ENCODE measurements at places on chromosomes 13 and 19.

- no peak for DNase-seq
Measured at GRCh38 chr19:17755977-17756670, 4.8 kb downstream of the FCHO1 start.

- DNase-seq, result peak; percentile 81
Measured at GRCh38 chr13:33119856-33120543, 103.8 kb downstream of the KL start.

GRCh38 chr13:94609196-94609595 lies 7.5 kb downstream of the GPR180 start:
- no peak for DNase-seq

GRCh38 chr13:26012995-26013394 lies 38.8 kb downstream of the SHISA2 start:
- no peak for DNase-seq

DNA sequence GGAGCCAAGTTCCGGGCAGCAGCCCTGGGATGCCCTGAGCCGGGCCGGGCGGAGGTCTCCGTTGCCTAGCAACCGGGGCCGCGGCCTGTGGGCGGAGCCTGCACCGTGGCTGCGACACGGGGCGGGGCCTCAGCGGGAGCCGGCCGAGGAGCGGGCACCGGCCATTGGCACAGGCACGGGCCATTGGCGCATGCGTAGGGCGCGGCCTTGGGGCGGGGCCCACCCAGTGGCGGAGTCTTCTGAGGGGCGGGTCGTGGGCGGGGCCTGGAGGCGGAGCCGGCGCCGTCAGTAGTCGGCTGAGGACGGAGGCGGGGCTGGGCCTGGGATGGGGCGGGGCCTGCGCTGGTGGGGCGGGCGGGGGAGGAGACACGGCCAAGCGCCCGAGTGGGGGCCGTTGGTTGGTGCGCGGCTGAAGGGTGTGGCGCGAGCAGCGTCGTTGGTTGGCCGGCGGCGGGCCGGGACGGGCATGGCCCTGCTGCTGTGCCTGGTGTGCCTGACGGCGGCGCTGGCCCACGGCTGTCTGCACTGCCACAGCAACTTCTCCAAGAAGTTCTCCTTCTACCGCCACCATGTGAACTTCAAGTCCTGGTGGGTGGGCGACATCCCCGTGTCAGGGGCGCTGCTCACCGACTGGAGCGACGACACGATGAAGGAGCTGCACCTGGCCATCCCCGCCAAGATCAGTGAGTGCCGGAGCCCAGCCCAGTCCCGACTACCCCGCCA lies at the start of gene IZUMO4:
IZUMO4 (plus strand) TSS at position 436 of the 723 bp plus-strand sequence; CDS start at position 467, 31 bp downstream.
- peak; percentile 95 for DNase-seq

DNA sequence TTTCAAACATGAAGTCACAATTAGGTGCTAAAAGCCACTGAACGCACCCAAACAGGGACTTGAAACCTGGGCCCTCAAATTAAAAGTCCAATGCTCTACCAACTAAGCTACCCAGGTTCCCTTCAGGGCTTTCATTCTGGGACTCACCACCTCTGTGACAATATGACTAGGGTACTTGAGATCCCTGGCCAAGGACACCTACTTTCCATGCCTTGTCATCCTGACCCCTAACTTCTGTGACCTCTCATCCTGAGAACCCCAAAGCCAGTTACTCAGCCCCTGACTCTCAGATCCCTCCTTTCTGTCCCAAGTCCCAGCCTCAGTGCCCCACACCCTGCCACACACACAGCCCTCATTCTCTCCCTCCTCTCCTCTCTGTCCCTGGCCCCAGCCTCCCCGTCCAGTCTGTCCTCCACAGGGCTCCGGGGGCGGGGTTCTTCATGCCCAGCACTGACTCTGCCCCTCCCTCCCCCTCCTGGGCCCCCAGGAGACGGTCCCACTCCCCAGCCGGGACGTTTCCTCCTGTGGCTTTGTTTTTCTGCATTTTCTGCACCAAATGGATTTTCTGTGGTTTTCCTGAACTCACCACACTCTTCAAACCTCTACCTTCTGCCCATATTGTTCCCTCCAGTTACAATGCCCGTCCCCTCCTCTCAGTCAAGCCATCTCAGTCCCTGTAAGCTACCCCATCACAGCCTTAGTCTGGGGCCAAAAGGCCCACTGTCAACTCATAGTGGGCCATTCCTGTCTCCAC lies 7.0 kb downstream of the RCN3 start:
- DNase-seq, result no peak

DNA sequence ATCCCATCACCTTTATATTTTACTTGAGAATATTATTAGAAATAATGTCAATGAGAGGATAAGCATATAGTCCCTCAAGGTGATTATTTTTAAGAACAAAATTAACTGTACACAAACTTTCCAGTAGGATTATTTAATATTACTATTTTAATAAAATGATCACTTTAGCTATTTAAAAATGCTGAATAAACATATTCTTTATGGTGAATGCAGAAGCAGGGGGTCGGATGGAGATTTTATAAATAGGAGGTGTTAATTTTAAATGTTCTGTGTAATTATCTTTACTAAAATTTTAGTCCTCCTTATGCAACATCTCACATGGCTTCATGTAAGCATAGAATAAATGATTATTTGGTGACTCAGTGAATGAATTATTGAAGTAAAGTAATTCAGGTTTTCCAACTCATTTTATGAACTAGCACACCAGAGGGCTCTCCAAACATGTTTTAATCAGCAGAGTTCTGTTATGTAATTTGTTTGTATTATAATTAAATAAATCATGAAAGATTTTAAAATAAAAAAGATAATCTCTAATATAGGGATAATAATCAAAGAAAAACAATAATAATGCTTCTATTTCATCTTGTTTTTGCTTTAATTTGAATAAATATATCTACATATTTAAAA lies 1635.2 kb downstream of the EFNB2 start:
- DNase-seq, result no peak

DNA sequence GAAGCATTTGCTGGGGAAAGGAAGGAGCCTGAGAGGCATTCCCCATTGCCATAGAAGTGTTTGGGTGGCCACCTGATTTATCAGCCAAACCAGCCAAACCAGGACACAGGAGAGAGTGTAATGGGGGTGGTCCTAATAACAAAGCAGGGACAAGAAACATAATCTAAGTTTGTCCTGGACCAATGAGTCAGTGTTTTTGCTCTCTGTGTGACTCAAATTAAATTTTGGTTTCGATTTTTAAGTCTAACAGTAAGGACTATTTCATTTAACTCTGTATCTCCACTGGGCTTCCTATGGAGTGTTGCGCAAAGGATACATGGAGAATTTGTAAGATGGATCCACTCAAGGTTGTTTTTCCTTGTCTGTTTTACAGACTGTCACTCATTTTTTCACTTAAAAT lies 19.5 kb upstream of the TRPC4 start:
- peak; percentile 17 for DNase-seq

DNA sequence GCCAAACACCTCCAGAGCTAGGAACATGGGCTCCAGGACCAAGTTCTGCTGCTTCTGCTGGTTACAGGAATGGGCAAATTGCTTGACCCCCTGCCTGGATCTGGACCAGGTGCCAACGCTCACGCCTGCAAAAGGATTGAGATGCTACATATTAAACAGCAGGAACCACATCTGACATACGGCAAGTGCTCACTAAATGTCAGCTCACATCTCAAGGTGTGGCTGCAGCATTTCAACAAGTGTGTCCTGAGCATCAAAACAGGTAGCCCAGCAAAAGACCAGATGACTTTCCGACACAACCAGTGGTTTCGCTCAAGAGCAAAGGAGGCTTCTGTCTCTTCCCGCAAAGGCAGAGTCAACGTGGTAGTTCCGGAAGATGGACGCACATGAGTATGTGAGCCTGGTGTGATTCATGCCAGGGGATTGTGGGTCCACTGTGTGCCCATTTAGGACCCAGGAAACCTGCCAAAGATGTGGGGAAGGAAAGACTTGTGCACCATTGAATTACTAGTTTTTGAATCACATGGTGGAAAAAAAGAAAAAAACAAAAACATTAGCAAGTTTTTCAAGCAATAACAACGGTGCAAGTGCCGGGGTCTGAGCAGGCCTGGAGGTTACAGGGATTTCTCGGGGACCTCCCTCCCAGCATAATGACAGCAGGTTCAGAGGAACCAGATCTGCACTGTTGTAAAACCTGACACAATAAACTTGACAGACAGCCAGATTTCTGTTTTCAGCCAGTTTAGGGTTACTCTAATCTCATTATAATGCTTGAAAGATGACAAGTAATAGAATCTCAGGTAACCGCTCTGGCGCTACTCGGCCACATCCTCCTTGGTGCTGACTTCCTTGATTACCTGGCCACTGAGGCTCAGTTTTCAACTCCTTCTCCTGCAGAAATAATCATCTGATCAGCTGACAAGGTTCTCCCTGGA lies 77.9 kb downstream of the SOX1 start:
- DNase-seq, result no peak

- DNase-seq, result no peak
Measured at GRCh38 chr19:15488489-15489226, 9.4 kb upstream of the PGLYRP2 start.

DNA sequence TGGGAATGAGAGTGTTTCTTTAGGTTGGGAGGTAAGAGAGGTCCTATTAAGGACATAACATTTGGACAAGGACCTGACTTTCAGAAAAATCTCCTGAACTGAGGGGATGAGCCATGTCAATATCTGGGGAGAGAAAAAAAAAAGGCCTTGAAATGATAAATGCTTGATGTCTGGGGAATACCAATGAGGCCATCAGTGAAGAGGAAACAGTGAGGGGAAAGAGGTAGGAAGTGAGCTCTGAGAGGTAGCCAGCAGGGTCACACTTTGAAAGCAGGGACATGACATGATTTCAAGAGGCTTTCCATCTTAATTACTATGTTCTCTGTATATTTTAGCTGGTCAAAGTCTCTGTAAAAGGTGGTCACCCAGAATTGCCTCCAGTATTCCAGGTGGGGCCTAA lies 9.9 kb upstream of the UBE2L5 start:
- no peak for DNase-seq

DNA sequence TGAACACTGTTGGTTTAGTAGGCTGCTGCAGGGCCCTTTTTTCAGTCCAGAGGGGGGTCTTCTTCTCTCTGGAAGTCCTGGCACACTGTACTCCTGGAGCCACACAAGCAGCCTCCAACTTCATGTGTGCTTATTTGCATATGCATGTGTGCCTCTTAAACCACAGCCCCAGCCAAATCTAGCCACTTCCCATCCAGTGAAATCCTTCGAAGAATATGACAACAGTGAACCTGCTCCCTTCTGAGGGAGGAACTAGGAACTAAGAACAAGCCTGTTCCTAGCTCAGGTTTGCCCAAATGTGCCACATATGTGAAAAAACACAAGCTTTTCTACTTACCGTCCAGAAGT lies 348.5 kb downstream of the FOXO1 start:
- DNase-seq, result no peak

- DNase-seq, result peak; percentile 35
Measured at GRCh38 chr19:47660435-47660832, 51.5 kb downstream of the BICRA start.

GRCh38 chr13:38180670-38181069 lies 169.0 kb upstream of the UFM1 start:
- DNase-seq, result no peak

GRCh38 chr13:52447815-52448552 lies 2.5 kb downstream of the VPS36 start:
- DNase-seq, result peak; percentile 24

DNA sequence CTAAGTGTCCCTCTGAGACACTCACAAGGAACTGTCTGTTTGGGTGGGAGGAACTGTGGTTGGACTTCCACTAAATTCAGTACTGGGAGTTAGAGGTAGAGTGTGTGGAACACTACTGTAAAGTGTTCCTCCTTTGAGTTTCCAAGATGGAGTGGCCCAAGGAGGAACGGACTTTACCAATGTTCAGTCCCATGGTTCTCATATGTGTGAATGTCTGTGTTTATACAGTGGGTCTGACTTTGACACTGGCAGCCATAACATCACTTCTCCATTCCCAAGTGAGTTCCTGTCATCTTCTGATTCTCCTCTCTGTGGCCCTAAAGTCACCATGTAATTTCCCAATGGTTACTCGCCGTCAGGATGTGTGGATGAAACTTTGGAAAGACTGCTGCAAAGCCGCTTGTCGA lies 136.8 kb upstream of the SERP2 start:
- no peak for DNase-seq

GRCh38 chr19:9610484-9611113 lies 10.4 kb downstream of the ZNF561 start:
- DNase-seq, result no peak
